ENCODE measurements at places on chromosomes 4 and X. TPM values are rescaled to one million over a fixed set of nuclear protein-coding genes. Genes with fewer than 3 reads are reported as not detected.

Gene KIT
- not detected for total RNA-seq

Gene MEPE
- not detected for total RNA-seq

Gene MAGEA4
- total RNA-seq = not detected

Gene PARM1
- 1.4 TPM for total RNA-seq

Gene F8A2
- not detected for total RNA-seq

Gene ADRA2C
- total RNA-seq = 0.32 TPM

Gene DCAF12L2
- not detected for total RNA-seq

Gene TCP11X2
- total RNA-seq = not detected

Gene CMC4
- 8.0 TPM for total RNA-seq

Gene DRD5
- total RNA-seq = not detected
